ENCODE measurements at places on chromosomes 4 and X. TPM values are rescaled to one million over a fixed set of nuclear protein-coding genes. Genes with fewer than 3 reads are reported as not detected.
A peak's percentile ranks its signal among the peaks of the same experiment; 100 is the strongest.

- H3K27me3 ChIP-seq: no peaks in the 10 kb centered on the region
- H3K27ac ChIP-seq: no peak overlapping the region
- no peaks in the 10 kb centered on the region for H3K36me3 ChIP-seq
- no peak for DNase-seq
- H3K4me3 ChIP-seq: no peak overlapping the region
- peaks cover 9% of the 10 kb centered on the region for H3K4me1 ChIP-seq
These were observed 24.6 kb downstream of the SLC7A11 start for GRCh38 chr4:138217567-138217966.

DNA sequence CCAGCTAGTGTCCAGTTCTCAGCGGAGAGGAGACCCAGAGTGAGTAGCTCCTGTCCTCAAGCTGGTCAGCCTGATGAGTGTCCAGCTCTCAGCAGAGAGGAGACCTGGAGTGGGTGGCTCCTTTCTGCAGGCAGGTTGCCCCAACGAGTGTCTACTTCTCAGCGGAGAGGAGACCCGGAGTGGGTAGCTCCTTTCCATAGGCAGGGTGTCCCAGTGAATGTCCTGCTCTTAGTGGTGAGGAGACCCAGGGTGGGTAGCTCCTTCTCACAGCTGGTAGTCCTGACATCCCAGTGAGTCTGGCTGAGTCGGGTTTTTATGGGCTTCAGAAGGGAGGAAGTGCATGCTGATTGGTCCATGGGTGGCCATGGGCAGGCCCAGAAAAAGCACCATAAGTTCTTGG, 55.7 kb upstream of the NUDT6 start:
- H3K4me1 ChIP-seq: no peaks in the 10 kb centered on the region
- no peaks in the 10 kb centered on the region for H3K36me3 ChIP-seq
- no peak for DNase-seq
- H3K27ac ChIP-seq: no peak overlapping the region
- H3K27me3 ChIP-seq: no peaks in the 10 kb centered on the region

DNA sequence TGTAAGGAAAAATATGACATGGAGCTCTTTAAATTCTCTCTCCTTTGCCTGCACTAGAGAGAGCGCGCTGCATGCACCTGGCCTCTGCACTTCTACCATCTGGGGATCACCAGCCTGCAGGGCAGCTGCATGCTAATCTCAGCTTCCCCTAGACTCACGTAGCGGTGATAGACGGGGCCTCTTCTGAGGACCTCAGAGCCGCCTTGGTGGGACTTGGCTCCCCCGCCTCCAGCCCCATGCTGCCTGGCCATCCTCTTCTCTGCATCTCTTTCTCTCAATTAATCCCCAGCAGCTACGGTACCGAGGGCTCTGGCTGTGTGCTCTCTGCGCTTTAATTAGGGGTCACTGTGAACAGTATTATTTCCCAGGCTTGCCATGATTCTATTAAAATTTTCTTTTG, 52.8 kb upstream of the PSAPL1 start:
- no peaks in the 10 kb centered on the region for H3K4me1 ChIP-seq
- H3K4me3 ChIP-seq: no peak overlapping the region
- H3K27me3 ChIP-seq: no peaks in the 10 kb centered on the region
- no peaks in the 10 kb centered on the region for H3K36me3 ChIP-seq
- H3K27ac ChIP-seq: no peak overlapping the region

- H3K4me3 ChIP-seq: no peak overlapping the region
- no peak for DNase-seq
- H3K27me3 ChIP-seq: no peaks in the 10 kb centered on the region
- H3K27ac ChIP-seq: no peak overlapping the region
- H3K36me3 ChIP-seq: no peaks in the 10 kb centered on the region
These were observed 316.7 kb upstream of the HTR2C start for GRCh38 chrX:114267142-114267541.

DNA sequence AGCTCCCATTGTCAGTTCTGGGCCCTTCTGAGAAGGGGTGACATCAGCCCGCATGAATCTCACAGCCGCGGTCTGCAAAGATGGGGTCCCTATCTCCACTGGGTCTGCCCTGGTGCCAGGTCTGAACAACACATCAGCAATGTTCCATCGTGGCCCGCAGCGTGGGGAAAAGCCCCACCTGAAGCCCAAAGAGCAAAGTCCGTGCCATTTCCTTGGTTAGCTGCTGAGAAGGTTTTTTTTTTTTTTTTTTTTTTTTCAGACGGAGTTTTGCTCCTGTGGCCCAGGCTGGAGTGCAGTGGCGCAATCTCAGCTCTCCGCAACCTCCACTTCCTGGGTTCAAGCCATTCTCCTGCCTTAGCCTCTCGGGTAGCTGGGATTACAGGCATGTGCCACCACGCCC, 79.4 kb downstream of the DCTD start:
- no peak overlapping the region for H3K27ac ChIP-seq
- H3K27me3 ChIP-seq: peaks cover 18% of the 10 kb centered on the region
- no peaks in the 10 kb centered on the region for H3K36me3 ChIP-seq
- H3K4me1 ChIP-seq: no peaks in the 10 kb centered on the region
- peak; percentile 41 for DNase-seq

DNA sequence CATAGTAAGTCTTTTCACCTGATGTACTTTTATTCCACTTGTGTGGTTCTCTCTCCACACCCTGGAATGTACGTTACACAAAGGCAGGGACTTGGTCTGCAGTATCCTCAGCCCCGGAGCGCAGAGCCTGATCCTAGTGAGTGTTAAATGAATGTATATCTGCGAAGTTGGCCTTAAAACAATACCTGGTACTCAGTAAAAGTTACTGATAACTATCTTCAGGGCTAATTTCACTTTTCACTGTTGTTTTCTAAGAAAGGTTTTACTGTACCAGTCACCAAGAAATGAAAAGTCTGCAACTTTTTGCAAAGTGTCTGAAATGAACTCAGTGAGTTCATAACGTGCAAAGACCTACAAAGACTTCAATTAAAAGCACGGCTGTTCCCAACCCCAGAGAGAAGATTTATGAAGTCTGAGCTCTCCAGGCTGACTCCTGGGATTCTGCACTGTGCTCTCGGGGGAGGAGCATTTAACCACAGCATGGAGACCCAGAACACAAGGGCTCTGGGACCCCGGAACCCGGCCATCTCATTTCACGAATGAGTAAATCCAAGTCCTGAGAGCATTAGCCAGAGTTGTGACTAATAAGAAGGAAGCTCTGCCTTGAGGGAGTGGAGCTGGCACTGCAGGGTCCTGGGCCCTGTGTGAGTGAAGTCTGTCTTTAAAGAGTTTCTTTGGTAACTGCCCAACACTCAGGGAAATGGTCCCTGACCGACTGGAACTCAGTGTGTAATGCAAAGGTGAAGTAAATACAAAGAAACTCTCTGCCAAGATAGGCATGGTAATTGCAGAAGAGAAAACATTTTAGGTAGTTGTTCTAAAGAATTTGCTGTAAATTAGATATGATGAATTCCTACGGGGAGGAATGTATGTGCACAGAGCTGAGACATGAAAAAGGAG, 165.8 kb downstream of the NSUN7 start:
- H3K27ac ChIP-seq: no peak overlapping the region
- DNase-seq: peak; percentile 42
- H3K4me3 ChIP-seq: no peak overlapping the region
- H3K27me3 ChIP-seq: no peaks in the 10 kb centered on the region
- no peaks in the 10 kb centered on the region for H3K36me3 ChIP-seq

GRCh38 chrX:12753366-12753765, 37.8 kb upstream of the PRPS2 start:
- DNase-seq: no peak
- no peaks in the 10 kb centered on the region for H3K4me1 ChIP-seq
- no peaks in the 10 kb centered on the region for H3K27me3 ChIP-seq
- no peak overlapping the region for H3K4me3 ChIP-seq
- H3K36me3 ChIP-seq: no peaks in the 10 kb centered on the region

DNA sequence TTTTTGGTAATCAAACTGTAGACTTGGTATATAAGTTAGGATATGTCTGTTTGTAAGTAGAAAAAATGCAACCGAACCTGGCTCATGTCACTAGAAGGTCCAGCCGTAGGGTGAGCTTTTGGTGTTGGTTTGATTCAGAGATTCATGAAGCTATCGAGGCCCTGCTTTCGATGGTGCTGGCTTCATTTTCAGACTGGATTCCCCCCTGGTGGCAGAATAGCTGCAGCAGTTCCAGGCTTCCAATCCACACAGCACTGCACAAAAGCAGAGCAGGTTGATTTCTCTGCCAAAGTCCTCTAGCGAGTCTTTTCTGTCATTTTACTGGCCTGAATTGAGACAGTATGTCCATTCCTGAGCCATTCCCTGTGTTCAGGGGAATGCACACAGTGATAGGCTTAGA, 33.1 kb downstream of the PDK3 start:
- no peaks in the 10 kb centered on the region for H3K36me3 ChIP-seq
- no peak overlapping the region for H3K4me3 ChIP-seq
- peak; percentile 74 for DNase-seq
- H3K27me3 ChIP-seq: no peaks in the 10 kb centered on the region
- H3K4me1 ChIP-seq: no peaks in the 10 kb centered on the region

GRCh38 chr4:14218641-14219040, 591.1 kb upstream of the BOD1L1 start:
- no peaks in the 10 kb centered on the region for H3K27me3 ChIP-seq
- H3K4me1 ChIP-seq: no peaks in the 10 kb centered on the region
- no peak overlapping the region for H3K4me3 ChIP-seq
- DNase-seq: no peak
- H3K27ac ChIP-seq: no peak overlapping the region

DNA sequence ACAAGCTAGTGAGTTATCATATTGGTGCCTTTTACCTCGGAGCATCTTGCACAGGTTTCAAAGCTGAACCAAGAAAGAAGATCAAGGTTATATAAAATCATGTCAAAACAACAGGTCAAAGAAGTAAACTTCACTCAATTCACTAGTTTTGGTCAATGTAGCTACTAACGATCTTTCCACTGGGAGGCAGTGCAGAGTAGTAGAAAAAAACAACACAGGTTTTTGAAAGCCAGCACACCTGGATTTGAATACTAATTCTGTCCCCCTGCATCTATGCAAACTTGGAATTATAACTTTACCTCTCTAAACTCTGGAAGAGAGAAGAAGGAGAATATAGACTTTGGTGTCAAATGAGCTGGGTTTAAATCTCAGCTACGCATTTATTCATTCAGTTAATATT, 266.1 kb downstream of the GRIA3 start:
- no peaks in the 10 kb centered on the region for H3K4me1 ChIP-seq
- DNase-seq: no peak
- no peaks in the 10 kb centered on the region for H3K36me3 ChIP-seq
- no peaks in the 10 kb centered on the region for H3K27me3 ChIP-seq

- no peaks in the 10 kb centered on the region for H3K27me3 ChIP-seq
- peak within 1 kb of the TSS; percentile 76 for H3K4me3 ChIP-seq
- H3K27ac ChIP-seq: peak within 1 kb of the TSS; percentile 86
- no peaks in the 10 kb centered on the region for H3K36me3 ChIP-seq
- peaks cover 10% of the 10 kb centered on the region for H3K4me1 ChIP-seq
These were observed at the start of gene FAM199X for GRCh38 chrX:104165894-104166734. TSS of gene FAM199X (plus strand) at chrX:104166453. CDS start at chrX:104166786, 333 bp downstream.

GRCh38 chr4:100189820-100190642, at the start of gene DDIT4L:
TSS of gene DDIT4L (minus strand) at chr4:100190468. CDS start at chr4:100189983, 485 bp downstream.
- H3K4me1 ChIP-seq: peaks cover 19% of the 10 kb centered on the region
- H3K27me3 ChIP-seq: no peaks in the 10 kb centered on the region
- H3K36me3 ChIP-seq: no peaks in the 10 kb centered on the region
- peak within 1 kb of the TSS; percentile 61 for H3K4me3 ChIP-seq

GRCh38 chr4:83082777-83083176, 31.8 kb downstream of the PLAC8 start:
- no peaks in the 10 kb centered on the region for H3K36me3 ChIP-seq
- DNase-seq: no peak
- H3K27me3 ChIP-seq: no peaks in the 10 kb centered on the region
- H3K4me3 ChIP-seq: no peak overlapping the region
- H3K4me1 ChIP-seq: no peaks in the 10 kb centered on the region

- no peak overlapping the region for H3K27ac ChIP-seq
- H3K27me3 ChIP-seq: peaks cover 89% of the 10 kb centered on the region
- no peak for DNase-seq
- no peaks in the 10 kb centered on the region for H3K4me1 ChIP-seq
- no peaks in the 10 kb centered on the region for H3K36me3 ChIP-seq
These were observed 21.3 kb upstream of the ADRA2C start for GRCh38 chr4:3744901-3745300.

- H3K36me3 ChIP-seq: no peaks in the 10 kb centered on the region
- no peak for DNase-seq
- H3K4me1 ChIP-seq: no peaks in the 10 kb centered on the region
- no peak overlapping the region for H3K4me3 ChIP-seq
- no peaks in the 10 kb centered on the region for H3K27me3 ChIP-seq
These were observed 121.6 kb upstream of the DCLK2 start for GRCh38 chr4:149956678-149957077.

DNA sequence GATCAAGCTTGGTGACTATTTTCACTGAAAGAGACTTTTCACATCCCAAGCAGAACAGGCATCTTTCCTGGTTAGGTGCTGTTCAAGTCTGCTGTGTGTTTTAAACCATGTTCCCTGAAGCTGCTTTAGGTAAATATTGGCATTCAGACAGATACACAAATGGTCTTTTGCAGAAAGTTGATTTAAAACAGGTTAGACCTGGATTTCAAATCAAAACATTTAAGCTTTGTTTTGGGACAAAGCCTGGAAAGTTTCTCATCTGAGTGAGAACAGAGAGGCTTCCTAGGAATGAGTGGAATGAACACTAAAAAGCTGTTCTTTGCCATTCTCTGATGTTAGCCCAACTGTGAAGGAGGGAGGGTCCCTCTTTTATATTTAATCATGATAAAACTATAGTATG, 10.1 kb downstream of the ANXA3 start:
- no peaks in the 10 kb centered on the region for H3K36me3 ChIP-seq
- H3K27me3 ChIP-seq: no peaks in the 10 kb centered on the region
- DNase-seq: no peak
- H3K27ac ChIP-seq: peak overlapping the region; percentile 79

DNA sequence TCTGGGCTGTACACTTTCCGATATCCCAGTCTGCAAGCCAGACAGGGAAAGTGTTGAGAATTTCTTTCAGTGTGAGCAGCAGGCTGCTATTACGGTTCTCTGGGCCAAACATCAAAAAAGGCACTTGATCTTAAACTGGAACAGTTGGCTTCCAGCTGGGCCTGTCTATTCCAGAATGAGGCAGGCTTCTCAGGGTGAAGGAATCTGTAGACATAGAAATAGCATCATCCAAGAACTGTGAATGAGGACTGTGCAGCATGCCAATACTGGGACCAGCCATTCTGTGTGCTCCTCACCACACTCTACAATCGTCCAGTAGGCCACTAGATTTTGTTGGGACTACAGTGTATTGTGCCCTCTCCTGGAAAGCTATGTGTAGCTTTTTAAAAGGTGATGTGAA, 31.1 kb downstream of the ART3 start:
- H3K27ac ChIP-seq: no peak overlapping the region
- no peak overlapping the region for H3K4me3 ChIP-seq
- H3K27me3 ChIP-seq: no peaks in the 10 kb centered on the region
- DNase-seq: no peak

DNA sequence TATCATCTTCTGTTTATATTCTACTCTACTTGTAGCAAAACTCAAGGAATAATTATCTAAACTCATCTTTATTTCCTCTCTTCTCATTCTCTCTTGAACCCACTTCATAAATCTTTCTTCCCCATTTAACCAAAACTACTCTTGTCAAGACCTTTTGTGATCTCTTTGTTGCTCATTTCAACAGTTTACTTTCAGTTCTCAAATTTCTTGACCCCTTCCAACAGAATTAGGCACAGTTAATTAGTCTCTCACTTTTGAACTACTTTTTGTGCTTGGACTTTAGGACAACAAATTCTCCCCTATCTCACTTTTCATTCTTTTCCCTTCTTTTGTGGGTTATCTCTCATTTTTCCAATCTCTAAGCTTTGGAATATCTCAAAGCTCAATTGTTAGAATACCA, 27.4 kb upstream of the CAMK2D start:
- H3K4me3 ChIP-seq: no peak overlapping the region
- no peak for DNase-seq
- no peaks in the 10 kb centered on the region for H3K36me3 ChIP-seq
- peaks cover 3% of the 10 kb centered on the region for H3K4me1 ChIP-seq

Gene MXRA5
- 5.9 TPM for total RNA-seq

Gene PLXNA3
- 5.7 TPM for total RNA-seq

Gene SSR4
- total RNA-seq: 149 TPM

Gene UGT8
- 0.55 TPM for total RNA-seq
